Panc1 (cell line): ENCODE measurements at places on chromosomes 11 and 22.

DNA sequence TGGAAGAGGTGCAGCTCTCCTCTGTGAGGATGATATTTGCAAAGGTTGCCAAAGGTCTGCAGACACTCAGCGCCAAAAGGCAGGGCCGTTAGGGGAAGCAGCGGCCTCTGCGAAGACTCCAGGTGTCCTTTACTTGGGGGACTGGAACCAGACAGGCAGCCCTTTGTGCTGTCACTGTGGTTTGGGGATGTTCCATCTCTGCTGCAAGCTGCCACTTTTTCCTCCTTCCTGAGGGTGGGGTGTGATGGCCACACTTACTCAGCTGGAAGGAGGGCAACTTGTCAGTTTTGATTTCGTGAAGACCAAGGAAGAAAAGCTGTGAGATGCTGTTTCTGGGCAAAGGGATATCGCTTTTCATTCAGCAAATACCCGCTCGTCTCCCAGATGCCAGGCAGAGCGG, 96.5 kb upstream of the PRR5 start:
- DNase-seq: no peak

GRCh38 chr11:12813371-12814225, 139.4 kb downstream of the TEAD1 start:
- no peak for DNase-seq

GRCh38 chr11:6404342-6405051, 14.2 kb downstream of the SMPD1 start:
- DNase-seq: no peak

- no peak for DNase-seq
Measured at GRCh38 chr11:18563090-18563730, 25.3 kb downstream of the UEVLD start.

- DNase-seq: no peak
Measured at GRCh38 chr11:44943118-44943517, 7.6 kb downstream of the TP53I11 start.

- no peak for DNase-seq
Measured at GRCh38 chr11:80592546-80592945, 1151.7 kb upstream of the TENM4 start.

DNA sequence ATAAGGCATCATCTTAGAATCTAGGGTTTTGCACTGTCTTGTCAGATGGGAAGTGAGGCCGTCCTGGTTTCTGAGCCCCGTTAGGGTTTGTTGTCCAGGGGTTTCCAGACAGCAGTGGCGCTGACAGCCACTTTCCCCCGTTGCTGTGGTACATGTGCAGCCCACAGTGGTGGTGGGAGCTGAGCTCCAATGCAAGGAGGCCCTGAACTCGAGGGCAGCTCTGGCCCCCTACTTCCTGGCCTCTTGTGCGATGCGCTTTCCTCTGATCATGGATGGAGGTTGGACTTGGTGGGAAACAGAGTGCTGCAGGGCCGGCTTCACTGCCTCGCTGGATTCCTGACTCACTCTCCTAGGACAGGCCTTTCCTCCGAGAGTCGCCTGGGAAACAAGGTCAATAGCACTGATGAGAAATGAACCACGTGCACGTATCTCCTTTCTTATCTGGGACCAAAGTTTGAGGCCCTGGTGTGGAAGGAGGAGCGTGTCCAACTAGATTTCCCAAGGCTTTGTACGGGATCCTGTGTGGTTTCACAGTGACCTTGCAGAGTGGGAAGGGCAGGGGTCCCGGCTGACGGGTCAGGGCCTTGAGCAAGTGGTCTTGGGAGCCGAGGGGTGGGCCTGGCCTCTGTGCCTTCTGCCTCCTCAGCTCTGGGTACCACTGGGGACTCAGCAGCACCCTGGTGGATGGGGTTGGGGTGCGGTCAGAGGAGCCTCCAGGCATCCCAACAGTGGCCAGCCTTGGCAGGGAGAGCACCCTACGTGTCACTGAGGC, 3.7 kb downstream of the PHRF1 start:
- DNase-seq: no peak

- peak; percentile 81 for DNase-seq
Measured at GRCh38 chr11:10351765-10352641, 47.1 kb downstream of the ADM start.

- DNase-seq: no peak
Measured at GRCh38 chr22:17318817-17319216, 50.4 kb upstream of the CECR2 start.

- no peak for DNase-seq
Measured at GRCh38 chr11:24082241-24082640, 414.6 kb upstream of the LUZP2 start.

DNA sequence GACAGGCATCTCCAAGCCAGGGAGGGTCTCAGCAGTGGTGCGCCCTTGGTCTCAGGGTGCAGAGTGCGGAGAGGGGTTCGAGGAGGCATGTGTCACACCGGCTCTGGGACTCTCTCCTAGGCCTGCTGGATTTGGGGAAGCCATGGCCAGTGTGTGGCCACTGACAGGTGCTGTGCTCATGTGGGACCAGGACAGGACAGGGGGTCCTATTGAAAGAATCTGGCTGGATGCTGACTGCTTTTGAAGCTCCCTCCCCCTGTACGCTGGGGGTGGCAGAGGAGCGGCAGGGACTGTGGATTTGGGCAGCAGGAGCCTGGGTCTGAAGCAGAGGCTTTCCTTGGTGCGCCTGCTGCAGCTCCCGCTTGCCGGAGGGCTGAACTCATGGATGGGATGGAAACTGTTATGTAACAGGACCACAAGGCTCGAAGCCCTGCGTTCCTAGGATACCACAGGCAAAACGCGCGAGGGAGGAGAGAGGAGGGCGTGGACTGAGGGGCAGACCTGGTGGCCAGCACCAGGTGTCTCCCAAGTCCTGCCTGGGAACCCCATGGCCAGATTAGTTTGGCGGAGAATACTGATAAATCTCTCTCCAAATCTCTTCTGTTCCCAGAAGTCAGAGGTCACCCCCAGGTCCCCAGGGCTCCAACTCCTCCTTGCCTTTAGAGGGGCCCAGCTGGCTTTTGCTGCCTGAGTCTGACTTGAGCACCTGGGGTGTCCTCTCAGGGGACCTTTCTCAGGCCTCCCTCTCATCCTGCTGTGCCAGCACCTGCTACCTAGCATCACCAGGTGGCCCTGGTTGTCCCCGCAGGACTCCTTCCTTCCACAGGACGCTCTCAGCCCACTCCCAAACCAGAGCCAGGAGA, 13.8 kb upstream of the TEF start:
- DNase-seq: no peak

DNA sequence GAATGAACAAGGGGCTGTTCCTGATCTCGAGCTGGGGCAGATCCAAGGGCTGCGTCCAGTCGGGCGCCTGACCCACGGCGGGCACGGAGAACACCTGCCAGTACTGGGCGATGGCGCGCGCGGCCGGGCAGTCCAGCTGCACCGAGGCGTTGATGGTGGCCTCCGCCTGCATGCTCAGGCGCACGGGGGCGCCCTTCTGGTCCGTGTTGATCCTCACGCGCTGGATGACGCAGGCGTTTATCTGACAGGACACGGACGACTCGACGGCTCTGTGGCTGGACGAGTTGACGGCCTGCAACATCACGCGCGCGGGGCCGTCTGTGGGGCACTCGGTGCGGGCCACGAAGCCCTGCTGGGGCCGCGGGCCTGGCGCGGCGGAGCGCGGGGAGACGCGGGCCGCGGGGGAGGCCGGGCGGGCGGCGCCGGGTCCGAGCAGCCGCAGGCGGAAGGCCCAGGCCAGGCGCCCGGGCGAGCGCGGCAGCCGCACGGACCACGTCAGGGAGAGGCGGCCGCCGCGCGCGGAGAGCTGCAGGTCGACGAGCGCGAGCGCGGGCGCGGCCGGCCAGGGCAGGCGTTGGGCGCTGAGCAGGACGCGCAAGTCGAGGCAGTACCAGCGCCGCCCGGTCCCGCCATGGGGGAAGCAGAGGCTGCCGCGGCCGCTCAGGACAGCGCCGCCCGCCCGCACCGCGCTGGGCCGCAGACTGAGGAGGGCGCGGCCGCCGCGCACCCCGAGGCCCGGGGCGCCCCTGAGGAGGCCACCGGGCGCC, 511 bp downstream of the PKDREJ start:
- no peak for DNase-seq

DNA sequence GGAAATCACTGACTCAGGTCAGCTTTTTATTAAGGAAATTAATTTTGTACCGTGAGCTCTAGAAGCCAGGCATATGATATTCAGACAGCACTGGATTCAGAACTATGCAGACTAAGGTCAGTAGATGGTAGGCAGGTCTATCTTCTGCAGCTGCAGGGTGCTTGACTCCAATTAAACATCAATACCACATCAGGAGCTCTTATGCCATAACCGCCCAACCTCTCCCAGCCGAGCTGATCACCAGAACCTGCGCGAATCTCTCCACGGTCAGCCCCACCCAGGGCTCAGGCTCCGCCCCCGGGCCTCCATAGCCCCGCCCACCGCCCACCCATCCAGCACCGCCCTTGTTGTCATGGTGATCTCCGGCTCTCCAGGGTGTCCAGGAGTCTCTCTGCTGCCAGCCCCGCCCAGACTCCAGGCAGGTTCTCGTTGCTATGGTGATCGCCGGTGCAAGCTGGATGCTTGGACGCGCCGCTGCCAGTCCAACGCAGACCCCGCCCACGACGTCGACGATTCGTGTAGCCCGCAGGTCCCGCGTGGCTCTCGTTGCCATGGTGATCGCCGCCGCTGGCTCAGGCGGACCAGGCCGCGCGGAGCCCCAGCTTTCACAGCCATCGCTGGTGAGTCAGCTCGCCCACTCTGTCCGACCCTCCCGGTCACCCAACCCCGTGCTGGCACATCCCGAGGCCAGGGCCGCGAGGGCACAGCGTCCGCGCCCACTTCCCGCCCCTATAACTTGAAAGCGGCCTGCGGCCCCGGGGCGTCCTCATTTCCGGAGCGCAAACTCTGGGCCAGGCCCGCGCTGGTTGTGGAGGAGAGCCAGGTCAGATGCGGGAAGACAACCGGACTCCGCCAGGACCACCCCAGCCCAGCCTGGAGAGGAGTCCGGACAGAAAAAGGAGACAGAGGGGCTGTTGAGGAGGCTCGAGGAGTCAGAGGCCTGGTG, at the start of gene RAB36:
Gene RAB36, plus strand, starts transcription at position 546 of the 946 bp plus-strand sequence. CDS start 1,140 bp downstream, outside the sequence.
- peak; percentile 20 for DNase-seq

GRCh38 chr11:88543902-88544655, 206.5 kb upstream of the CTSC start:
- DNase-seq: peak; percentile 92

DNA sequence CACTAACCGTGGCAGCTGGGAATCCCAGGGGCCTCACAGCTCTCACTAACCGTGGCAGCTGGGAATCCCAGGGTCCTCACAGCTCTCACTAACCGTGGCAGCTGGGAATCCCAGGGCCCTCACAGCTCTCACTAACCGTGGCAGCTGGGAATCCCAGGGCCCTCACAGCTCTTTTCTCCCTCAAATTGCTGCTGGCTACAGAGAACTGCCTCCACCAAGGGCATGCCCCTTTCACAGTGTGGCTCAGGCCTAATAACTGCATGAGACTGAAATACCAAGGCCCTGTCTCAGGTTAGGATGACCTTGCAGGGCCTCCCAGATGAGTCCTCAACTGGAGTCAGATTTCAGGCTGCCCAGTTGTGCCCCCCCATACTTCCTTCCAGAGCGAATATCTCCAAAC, 35.1 kb upstream of the GGTLC2 start:
- DNase-seq: no peak

DNA sequence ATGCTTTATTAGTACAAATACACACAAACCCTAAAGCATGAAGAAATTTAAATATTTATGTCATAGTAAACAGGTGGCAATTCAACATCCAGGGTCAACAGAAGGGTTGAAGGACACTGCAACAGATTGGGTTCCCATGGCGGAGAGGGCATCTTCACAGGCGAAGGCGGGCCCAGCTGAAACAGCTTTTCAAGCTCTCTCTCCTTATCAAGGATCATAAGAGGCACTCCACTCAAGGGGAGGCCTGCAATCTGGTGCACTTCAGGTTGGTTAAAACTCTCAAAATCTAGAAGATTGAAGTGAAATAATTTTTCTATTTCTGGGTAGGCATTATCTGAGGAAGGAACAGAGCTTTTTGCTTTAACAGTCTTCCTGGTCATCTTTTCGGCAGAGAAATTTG, 16.8 kb upstream of the SLC22A8 start:
- DNase-seq: no peak

DNA sequence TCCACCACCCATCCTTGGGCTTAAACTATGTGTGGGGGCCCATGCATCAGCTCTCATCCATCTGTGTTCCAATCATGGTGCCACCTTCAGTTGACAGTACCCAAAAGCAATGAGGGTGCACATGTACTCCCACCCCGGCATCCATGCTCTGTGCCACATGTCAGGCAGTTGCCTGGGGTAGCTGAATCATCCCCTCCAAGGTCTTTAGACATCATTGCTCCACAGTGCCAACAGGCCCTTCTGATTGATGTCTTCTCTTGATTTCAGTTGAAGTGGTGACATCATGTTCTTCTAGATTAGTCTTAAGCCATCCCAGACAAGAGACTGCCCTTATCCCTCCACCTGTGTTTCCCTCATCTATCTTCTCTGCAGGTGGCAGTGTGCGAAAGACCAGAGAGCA, 42.5 kb downstream of the TMPRSS5 start:
- no peak for DNase-seq

DNA sequence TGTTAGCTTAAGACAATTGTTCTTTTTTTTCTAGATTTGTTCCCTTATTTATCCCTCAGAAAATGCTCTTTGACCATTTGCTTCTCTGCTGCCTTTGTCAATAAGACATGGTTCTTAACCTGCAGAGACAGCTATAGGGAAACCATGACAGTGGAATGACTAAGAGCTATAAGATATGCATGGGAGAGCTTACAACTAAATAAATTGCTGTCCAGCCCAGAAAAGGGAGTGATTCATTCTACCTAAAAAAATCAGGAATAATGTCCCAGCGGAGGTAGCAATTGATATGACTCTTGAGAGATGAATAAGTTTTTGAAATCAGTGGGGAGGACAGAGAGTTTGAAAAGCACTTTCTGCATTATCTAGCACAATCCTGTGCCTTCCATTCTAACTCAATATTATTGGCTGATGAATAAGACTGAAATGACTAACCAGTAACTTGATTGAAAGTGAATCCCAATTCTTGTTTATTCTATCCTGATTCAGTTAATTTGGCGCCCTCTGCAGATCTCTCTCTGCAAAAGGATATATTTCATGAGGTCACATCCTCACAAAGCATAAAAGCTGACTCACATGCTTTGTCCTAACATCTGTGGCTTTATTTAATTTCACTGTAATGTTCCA, 680.5 kb upstream of the API5 start:
- DNase-seq: no peak

DNA sequence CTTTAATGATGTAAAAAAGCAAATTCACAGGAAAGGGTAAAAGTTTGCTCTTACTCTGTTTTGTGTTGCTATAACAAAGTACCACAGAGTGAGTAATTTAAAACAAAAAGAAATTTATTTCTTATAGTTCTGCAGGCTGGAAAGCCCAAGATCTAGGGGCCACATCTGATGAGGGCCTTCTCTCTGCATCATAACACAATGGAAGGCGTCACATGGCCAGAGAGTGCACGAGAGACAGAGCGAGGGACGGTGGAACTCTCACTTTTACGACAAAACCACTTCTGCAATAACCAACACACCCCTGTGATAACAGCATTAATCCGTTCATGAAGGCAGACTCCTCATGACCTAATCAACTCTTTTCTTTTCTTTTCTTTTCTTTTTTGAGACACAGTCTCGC, 31.1 kb downstream of the CD6 start:
- DNase-seq: no peak

- DNase-seq: no peak
Measured at GRCh38 chr22:40056559-40056958, 61.8 kb downstream of the FAM83F start.
